ENCODE measurements at places on chromosomes 2 and 18.
A peak's percentile ranks its signal among the peaks of the same experiment; 100 is the strongest.

DNA sequence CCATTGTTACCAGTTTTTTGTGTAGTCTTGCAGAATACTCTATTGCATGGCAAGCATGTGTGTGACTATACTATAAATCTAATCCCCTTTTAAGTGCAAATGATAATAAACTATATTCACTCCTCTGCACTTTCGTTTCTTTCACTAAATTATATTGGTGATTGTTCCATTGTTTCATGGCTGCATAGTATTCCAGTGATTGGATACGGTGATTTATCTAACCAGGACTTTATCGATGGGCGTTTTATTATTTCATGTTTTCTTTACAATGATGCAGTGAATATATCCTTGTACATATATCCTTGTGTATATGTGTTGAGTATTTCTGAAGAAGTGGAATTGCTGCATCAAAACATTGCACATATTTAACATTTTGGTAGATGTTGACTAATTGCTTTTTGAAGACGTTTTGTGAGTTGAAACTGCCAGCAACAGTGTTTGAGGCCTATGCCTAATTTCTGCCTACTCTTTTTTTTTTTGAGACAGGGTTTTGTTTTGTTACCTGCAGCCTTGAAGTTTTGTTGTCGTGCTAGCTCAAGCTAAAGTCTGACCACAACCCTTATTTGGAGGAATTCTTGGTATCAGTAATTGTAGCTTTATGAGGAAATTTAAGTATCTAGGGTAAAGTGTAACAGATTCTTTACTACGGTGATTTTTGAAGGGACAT is 2.7 kb downstream of the MIB1 start:
- no peak for DNase-seq

DNA sequence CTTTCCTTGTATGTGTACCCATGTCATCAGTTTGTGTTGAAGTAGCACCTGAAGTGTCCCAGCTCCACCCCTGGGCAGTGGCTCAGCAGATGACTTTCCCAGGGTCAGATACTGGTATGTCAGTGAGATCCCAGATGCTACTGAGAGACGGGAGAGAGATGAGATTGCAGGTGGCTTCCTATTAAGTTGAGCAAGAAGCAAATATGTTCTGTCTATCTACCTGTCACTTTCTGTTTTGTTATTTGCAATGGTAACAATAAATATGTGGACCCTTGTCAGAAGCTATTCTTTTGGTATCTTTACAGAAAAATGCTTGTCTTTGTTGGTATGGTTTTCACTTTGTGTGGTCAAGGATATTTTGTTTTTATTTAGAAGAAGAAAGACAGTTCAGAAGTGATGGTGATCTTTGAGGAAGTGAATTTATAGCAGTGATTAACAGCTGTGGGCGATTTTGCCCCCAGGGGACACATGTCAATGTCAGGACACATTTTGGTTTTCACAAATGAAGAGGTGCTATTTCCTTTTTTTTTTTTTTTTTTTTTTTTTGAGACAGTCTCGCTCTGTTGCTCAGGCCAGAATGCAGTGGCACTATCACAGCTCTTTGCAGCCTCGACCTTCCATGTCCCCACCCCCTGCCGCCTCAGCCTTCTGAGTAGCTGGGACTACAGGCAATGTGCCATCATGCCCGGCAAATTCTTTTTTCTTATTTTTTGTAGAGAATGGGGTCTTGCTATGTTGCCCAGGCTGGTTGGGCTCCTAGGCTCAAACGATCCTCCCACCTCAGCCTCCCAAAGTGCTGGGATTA is 21.4 kb downstream of the MGAT5 start:
- no peak for DNase-seq

DNA sequence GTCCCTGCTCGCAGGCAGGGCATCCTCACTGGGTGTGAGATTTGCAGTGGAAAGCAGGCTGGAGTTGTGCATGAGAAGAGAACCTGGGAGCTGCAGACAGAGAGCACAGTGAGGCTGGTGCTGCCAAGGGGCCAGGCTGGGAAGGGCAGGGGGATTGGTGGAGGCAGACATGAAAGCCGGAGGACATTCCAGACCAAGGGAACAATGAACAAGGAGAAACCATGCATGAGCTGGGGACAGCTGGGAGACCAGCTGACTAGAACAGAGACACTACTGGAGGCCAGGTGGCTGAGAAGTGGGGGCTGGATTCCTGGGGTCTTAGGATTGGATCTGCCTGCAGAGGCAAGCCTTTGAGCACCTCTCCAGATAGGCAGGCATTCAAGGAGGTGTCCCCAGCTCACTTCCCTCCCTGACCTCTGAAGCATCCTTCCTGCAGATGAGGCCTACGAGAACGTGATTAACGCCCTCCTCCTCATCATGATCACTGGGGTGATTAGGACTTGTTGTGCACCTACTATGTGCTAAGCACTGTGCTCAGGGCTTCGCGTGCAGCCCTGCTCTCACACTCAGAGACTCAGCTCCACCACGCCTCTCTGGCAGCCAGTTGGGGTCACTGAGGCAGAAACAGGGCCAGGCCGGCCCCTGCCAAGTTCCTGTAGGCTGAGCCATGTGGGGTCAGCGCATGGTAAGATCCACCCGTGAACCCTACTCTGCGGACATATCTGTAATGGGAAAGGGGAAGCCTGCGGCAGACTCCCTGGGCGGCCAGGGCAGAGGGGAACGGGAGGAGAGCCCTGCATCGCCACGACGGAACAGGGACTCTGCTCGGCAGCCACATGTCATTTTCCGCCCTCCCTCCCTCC is 74.8 kb upstream of the SLC66A3 start:
- DNase-seq: peak; percentile 28

- no peak for DNase-seq
Observed at GRCh38 chr2:166627893-166628292, 133.8 kb upstream of the SCN7A start.

GRCh38 chr2:174662859-174663258 is 65.3 kb upstream of the WIPF1 start:
- no peak for DNase-seq

DNA sequence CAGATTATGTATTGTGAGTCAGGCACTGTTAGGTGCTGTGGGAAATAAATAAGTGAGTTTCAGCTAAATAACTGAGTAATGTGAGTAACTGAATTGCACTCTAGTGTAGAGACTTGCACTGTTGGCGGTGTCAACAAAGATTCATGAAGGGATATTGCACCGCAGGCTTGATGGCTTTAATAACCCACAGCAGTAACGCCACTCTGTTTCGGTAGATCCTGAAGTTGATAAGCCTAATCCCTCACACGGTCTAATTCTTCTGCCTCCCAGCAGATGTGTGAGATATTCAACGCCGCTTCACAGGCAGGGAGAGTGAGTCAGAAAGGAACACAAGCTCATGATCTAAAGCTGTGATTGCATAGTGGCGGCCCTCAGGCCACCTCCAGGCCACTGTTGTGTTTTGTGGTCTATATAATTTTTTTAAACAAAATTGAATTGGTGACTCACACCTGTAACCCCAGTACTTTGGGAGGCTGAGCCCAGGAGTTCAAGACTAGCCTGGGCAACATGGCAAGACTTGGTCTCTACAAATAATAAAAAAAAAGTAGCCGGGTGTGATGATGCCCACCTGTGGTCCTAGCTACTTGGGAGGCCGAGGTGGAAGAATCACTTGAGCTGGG is 94.3 kb downstream of the LIPG start:
- no peak for DNase-seq

GRCh38 chr18:45871431-45872084 is 46.1 kb downstream of the SIGLEC15 start:
- DNase-seq: no peak

DNA sequence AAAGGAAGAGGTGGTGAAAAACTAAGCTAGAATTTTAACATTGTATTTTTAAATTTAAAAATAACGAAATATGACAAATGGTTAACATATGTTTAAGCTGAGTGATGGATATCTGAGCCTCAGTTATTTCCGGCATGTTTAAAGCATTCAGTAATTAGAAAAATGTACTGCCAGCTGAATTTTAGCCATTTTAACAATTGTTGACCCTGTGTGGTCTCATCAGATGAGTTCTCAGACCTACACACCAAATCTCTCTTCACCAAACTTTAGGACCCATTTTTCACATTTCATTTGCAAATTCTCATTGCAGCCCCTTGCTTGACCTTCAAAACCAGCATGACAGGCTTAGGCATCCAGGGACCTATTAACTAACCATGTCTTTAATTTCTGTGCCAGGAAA is 91.5 kb upstream of the RGPD4 start:
- no peak for DNase-seq

DNA sequence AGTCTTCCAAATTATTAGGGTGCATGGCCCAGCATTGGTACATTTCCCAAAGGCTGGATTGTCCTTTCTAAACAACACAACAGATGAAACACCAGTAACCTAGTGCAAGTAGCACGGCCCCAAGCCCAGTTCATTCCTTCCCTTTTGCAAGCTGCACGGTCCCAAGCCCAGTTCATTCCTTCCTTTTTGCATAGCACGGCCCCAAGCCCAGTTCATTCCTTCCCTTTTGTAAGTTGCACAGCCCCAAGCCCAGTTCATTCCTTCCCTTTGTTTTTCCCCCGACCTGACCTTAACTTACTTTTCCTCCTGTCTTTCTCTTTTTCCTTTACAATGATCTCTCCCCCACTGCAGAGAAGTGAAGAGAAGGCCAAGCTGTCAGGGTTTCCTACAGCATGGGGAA is 60.9 kb downstream of the C18orf63 start:
- DNase-seq: no peak

GRCh38 chr2:237541243-237541642 is 25.1 kb upstream of the PRLH start:
- no peak for DNase-seq

Data from nucleus accumbens (tissue), 56 donors.